ENCODE measurements at places on chromosomes 11 and 22. TPM values are rescaled to one million over a fixed set of nuclear protein-coding genes. Genes with fewer than 3 reads are reported as not detected.
A peak's percentile ranks its signal among the peaks of the same experiment; 100 is the strongest.

GRCh38 chr22:17890245-17890671 is 116.0 kb upstream of the BID start:
- DNase-seq: no peak

GRCh38 chr22:47352920-47353700 is 590.7 kb downstream of the TBC1D22A start:
- no peak for DNase-seq

GRCh38 chr11:690738-691633 is 4.0 kb downstream of the DEAF1 start:
- DNase-seq: peak; percentile 39

DNA sequence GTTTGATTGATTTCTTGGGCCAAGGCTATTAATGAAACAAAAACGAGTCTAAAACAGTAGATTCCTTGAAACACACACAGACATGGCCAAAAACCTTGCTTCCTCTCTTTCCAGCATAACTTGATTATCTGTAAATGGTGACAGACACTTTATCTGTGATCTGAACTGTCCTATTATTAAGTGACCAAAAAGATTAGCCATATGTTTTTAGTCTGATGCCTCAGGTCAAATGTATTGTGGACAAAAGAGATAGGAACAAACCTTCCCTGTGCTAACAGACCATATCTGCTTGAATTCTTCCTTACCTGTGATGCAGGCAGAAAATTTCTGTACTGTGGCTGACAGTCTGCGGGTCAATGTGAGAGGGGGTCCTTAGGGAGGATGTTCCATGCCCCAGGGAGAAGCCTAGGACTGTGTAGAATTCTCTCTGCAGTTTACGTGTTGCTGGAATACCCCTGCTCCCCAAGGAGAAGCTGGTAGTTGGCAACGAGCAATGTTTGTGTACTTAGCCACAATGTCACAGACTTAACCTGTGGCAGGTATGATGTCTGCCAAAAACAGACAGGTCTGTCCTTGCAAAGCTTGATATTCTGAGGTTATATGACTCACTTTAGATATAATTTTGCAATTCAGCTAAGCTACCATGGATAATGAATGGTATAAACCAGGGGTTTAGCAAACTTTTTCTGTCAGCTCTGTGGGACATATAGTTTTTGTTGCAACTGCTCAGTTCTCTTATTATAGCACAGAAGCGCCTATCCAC is 31.2 kb downstream of the C11orf71 start:
- DNase-seq: no peak

DNA sequence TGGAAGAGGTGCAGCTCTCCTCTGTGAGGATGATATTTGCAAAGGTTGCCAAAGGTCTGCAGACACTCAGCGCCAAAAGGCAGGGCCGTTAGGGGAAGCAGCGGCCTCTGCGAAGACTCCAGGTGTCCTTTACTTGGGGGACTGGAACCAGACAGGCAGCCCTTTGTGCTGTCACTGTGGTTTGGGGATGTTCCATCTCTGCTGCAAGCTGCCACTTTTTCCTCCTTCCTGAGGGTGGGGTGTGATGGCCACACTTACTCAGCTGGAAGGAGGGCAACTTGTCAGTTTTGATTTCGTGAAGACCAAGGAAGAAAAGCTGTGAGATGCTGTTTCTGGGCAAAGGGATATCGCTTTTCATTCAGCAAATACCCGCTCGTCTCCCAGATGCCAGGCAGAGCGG is 96.5 kb upstream of the PRR5 start:
- no peak for DNase-seq

DNA sequence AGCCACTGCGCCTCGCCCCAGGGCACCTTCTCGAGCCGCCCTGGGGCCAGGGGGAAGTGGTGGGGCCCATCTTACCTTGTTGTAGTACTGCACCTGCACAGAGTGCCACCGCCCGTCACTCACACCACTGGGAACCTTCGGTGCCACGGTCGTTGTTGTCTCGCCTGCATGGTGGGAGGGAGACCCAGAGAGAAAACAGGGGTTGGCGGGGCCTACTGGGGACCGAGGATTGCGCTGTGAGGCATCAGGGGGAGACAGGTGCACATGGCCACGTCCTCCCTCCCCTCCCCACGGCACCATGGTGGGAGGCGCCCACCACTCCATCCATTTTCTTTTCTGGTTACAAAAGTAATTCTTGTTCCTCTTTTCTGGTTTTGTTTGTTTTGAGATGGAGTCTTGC is 97.8 kb downstream of the TRMU start:
- DNase-seq: no peak

DNA sequence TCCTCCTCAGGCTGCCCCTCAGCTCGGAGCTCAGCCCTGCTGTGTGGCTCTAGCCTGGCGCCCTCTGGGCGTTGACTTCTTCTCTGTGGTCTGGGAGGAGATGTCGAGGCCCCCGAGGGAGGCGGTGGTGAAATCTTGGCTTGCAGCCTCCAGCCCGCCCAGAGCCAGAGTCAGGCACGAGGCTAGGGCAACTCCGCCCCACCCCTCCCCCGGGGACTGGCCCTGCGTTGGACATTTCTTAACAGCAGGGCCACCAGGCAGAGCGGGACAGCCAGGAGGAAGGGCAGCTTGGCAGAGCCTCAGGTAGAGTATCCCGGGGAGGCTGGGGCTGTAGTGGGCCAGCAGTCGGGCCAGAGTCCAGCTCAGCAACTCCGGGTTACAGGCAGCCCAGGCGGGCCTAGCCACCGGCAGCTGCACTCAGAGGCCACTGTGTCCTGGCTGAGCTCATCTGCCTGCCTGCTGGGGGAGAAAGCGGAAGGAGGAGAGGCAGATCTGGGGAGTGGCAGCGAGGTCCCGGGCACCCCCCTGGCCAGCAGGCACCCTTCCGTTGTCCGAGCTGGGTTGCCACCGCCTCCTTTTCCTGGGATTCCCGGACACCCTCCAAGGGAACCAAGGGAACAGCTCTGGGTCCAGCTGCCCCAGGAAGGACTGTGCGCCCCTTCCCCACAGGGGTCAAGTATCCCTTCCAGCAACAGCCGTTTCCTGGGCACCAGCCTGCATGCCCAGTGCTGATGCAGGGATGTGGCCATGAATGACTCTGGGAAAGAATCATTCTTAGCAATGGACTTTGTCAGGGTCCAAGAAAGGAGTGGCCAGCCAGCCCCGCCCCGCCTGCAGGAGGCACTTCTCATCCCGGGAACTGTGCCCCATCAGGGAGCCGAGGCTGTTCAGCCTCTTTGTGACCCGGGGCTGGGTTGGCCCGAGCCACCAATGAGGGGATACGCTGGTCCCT is at the start of gene ALDH3B1:
TSS of gene ALDH3B1 (plus strand) at position 238 of the 952 bp plus-strand sequence. CDS start 4,971 bp downstream, outside the sequence.
- DNase-seq: no peak

DNA sequence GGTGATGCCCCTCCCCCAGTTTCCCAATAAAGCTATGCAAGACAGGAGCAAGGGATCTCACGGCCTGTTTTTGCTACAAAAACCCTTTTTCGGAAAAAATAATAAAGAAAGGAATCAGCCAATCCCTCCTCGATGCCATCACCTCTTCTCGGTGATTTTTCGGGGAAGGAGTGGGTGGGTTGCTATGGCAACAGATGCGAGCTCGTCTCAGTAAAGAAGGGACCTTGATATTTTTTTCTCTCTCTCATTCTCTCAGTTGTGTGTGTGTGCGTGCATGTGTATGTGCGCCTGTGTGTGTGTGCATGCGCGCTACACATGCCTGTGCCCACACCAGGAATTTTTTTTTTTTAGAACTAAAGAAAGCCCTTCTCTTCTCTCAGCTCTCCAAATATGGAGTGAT is 3.8 kb upstream of the NPAS4 start:
- peak; percentile 70 for DNase-seq

GRCh38 chr11:115469361-115469760 is 34.9 kb downstream of the CADM1 start:
- DNase-seq: no peak

GRCh38 chr11:121478226-121478894 is 25.6 kb upstream of the SORL1-AS1 start:
- DNase-seq: no peak

DNA sequence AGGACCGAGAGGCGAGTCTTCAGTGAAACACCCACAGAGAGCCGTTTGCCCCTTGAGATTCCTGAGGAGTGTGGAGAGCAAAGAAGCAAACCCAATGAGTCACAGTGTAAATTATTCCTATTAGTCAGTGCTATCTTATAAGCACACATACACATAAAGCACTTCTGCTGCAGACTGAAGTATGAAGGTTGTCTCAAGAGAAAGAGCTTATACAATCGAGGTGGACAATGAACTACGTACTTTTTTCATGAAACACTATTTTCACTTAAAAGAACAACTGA is 37.3 kb downstream of the GALNT18 start:
- no peak for DNase-seq

DNA sequence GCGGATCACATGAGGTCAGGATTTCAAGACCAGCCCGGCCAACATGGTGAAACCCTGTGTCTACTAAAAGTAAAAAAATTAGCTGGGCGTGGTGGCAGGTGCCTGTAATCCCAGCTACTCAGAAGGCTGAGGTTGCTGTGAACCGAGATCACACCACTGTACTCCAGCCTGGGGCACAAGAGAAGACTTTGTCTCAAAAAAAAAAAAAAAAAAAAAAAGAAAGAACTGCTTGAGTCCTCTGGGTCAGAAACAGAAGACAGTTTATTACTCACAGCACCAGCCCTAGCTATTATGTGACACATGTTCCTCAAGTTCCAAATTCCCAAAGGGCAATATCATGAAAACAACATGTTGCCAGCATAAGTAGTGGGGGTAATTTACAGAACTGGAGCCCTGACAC is 1014.1 kb upstream of the RAG2 start:
- no peak for DNase-seq

DNA sequence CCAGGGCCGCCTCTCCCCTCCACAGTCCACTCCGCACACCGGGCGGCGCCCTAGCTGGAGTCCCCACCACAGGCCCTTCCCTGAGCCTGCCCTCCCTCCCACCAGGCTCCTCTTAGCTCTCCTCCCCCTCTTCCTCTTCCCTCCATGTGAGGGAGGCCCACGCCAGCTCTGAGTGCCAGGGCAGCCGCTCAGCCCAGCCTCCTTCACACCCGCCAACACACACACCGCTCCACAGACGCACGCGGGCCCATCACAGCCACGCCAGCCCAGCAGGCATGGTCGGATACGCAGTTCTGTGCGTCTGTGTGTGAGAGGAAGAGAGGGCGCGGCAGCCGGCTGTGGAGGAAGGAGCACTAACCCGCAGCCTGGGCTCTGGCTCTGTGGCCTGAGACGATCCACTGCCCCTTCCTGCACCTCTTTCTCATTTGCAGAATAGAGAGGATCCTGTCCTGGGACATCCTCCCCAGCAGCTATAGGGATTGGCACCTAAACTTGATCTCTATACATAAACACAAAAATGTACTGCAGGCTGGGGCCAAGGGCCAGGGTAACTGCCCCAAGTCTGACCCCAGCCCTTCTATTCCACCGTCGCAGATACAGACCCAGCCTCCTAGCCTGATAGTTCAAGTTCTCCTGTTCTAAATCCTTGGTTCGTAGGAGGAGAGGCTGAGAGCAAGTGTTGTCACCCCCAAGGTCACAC is 3.5 kb downstream of the CHRM4 start:
- DNase-seq: no peak

DNA sequence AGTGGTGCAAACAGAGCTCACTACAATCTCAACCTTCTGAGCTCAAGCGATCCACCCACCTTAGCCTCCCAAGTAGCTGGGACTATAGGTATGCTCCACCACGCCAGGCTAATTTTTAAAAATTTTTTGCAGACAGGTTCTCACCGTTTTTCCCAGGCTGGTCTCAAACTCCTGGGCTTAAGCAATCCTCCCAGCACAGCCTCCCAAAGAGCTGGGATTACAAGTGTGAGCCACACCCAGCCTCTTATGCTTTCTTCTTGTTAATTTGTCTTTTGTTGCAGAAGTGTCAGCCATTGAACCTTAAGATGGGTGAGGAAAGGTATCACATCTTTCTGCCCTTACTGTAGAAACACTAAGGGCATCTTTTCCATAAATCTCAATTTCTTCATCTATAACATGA is 34.9 kb downstream of the DENND5A start:
- no peak for DNase-seq

DNA sequence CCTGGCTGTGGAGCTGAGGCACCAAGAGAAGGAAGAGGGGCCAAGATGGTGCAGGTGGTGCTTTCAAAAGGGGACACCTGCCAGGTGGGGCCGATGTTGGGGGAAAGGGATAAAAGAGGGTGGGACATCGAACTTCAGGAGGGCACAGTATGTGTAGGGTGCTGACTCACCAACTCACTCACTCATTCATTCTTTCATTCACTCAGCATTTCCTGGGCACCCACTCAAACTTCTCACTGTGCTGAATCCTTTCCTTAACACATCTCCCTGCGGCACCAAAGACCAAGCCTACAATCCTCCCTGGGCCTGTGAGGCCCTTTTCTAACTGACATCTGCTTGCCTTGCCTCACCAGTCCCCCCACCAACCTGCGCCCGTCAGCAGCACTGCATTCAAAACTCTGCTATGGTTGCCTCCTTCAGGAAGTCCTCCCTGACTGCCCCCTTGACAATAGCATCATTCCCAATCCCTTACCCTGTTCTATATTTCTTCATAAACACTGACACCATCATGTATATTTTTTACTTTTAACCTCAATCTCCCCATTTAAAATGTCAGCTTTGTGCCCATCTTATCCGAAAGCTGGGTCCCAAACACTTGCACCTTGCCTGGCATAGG is 246.6 kb downstream of the MN1 start:
- DNase-seq: no peak

GRCh38 chr11:93236741-93237675 is 39.2 kb upstream of the SLC36A4 start:
- DNase-seq: peak; percentile 31

GRCh38 chr22:35649636-35650250 is 1.5 kb downstream of the APOL6 start:
- peak; percentile 8 for DNase-seq

GRCh38 chr11:116503216-116504160 is 269.3 kb downstream of the BUD13 start:
- no peak for DNase-seq

GRCh38 chr11:118002541-118003423 is 16.6 kb downstream of the IL10RA start:
- peak; percentile 90 for DNase-seq

DNA sequence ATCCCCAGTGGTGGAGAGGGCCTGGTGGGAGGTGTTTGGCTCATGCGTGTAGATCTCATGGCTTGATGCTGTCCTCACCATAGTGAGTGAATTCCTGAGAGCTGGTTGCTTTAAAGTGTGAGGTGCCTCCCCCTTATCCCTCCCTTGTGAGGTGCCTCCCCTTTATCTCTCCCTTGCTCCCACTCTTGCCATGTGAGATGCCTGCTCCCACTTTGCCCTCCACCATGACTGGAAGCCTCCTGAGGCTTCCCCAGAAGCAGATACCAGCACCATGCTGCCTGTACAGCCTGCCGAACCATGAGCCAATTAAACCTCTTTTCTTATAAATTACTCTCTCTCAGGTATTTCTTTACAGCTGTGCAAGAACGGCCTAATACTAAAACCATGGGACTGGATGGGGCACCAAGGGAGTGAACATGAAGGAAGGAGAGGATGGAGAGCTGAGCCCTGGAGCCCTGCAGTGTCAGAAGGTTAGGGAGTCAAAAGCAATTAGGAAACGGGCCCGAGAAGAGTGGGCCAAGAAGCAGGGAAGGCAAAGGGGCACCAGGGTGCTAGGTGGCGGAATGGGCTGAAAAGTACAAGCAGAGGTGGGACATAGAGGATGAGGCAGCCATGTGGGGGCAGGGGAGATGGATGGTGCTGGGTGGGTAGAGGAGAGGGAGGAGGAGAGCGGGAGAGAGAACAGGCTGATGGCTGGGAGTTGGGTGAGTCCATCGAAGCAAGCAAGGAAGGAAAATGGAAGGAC is 9.4 kb downstream of the IFITM10 start:
- DNase-seq: no peak

Gene CFAP300
- total RNA-seq: not detected

Gene UPK3A
- not detected for total RNA-seq

Gene SCUBE2
- not detected for total RNA-seq

Gene CASTOR1
- 3.6 TPM for total RNA-seq

Gene B4GALNT4
- total RNA-seq: 4.0 TPM
